ENCODE measurements at places on chromosomes 4 and X.

- DNase-seq, result no peak
Measured at GRCh38 chrX:107562482-107562881, 65.8 kb upstream of the PRPS1 start.

GRCh38 chrX:23668335-23668734 is 1.0 kb downstream of the PRDX4 start:
- no peak for DNase-seq

- DNase-seq, result no peak
Measured at GRCh38 chr4:93842601-93843252, 14.2 kb downstream of the ATOH1 start.

GRCh38 chrX:125628435-125628834 is 308.8 kb downstream of the TEX13C start:
- no peak for DNase-seq

DNA sequence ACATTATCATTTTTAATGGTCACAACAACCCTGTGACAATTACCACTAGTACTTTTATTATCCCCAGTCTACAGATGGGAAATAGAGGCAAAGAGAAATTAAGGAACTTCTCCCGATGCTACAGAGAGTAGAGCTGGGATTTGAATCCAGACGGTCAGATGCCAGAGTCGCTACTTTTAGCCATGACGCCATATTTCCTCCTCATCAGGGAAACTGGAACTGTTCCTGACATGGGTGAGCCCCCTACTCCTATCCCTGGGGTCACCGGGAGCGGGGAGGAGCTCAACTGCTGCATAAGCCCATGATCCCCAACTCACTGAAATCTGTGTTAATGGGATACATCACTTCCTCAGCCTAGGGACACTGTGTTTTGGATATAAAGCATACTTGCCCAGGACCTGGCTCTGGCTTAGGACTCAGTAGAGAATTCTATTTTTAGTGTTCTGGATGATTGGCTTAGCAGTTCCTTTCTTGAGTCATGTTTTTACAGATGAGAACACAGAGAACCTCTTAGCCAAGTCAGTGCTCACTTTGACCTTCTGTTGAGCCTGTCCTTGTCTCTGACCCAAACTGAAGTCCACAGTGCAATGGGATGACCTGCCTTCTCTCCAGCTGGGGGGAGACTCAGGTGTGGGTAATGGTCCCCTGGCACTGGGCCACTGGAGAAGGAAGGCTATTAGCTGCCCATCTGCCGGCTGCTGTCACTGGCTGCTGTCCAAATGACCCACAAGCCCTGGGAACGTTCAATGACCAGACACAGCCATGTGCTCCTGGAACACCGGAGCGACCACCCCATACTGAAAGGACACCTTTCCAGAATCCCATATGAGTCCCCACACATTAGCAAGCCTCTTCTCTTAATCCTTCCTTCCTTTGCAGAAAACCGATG is 90.8 kb upstream of the SHISA3 start:
- DNase-seq, result no peak

DNA sequence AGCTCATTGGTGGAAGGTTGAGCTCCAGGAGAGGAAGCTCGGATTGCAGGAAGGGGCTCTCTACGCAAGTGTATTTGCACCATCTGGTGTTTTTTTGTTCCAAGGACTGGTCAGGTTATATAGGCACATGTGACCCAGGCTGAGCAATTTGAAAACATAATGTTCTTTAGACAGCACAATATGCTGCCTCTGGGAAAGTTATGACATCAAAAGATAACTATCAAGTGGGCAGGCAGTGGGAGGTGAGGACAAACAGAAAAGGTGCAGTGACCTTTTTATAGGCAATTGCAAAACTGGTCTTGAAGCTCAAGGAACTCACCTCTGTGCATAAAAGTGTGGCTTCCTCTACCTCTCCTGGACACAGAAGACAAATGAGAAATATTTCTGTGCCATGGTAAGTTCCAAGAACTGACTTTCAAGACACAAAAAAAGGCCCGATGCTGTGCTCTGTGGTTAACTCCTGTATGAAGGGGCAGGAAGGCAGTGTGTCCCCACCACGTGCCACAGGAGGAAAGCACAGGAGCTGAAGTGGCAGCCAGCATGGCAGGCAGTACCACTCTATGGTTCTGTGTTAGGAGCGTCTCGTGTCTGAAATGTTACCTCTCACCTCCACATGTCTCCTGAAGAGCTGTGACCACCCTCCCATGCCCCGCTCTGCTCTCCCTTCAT is 128.6 kb downstream of the SHROOM3 start:
- no peak for DNase-seq

GRCh38 chrX:74251006-74251930 is 52.7 kb upstream of the ZCCHC13 start:
- DNase-seq, result no peak

GRCh38 chr4:143390764-143391163 is 54.1 kb downstream of the GAB1 start:
- no peak for DNase-seq

DNA sequence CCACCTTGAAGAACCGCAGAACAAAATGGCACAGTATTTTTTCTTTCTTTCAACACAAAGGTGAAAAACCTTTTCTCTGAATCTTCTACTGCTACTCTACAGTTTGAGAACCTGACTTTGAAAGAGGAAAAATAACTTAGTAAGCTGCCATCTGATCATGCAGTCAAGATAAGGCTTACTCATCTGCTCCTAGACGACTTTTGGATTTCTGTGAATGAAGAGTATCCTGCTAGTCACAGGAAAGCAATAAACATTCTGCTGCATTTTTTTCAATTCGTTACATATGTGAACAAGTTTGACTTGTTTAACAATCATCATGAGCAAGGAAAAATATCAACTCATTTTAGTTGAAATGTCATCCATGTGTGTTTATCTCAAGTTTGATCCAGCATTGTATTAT is 25.2 kb downstream of the TIGD2 start:
- no peak for DNase-seq

- DNase-seq, result no peak
Measured at GRCh38 chr4:168600796-168601583, 104.1 kb downstream of the PALLD start.

DNA sequence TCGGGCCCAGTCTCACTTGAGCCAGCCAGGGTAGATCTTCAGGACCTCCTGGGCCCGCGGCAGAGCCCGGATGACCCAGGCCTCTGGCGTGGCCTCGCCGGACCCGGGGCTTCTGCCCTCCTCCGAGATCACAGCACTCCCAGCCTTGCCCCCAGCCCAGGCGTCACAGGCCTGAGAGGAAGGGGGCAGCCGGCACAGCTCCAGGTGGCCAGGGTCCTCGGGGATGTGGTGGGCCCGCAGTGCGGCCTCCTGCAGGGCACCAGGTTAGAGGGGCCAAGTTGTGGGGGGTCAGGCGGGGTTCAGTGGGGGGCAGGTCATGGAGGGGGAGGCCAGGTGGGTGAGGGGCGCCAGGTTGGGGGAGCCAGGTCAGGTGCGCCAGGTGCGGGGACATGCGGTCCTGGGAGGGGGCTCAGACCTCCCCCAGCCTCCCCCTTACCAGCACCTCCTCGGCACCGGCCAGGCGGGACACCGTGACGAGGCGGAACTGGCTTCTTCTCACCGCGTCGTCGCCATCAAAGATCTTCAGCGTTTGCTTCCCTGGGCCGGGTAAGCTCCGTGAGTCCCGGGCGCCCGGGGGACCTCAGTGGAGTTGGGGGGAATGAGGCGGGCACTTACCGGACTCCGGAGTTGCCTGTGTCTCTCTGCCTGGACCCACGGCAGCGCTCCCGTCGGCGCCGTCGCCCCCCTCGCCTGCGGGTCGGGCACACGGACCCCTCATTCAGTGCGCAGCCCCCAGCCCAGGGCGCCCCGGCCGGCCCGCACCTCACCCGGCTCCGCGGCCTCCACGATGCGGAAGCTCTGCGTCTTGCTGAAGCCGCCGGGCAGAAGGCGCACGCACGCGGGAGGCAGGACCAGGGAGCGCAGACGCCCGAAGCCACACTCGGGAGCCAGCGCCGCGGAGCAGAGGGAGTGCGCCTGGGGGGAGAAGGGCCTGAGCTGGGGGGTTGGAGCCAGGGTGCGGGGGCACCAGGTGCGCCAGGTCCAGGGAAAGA is 6.0 kb downstream of the DGKQ start:
- DNase-seq, result no peak

DNA sequence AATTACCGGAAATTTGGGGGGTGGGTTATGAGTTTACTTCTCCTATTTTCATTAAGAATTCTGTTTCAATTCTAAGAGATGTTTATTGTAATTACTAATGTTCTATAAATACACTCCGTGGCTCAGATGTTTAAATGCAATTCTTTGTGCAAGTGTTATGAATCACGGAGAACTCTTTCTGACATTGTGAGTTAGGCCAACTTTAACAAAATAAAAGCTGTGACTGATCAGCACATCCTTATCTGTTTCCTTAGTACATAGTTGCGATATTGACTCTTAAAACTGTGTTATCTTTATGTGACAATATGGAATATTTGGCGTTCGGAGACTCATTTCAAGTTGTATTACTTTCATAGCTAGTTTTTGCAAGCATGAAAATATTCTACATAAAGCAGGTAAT is 902 bp downstream of the KLHL4 start:
- no peak for DNase-seq

GRCh38 chr4:177100307-177100706 is 209.4 kb upstream of the NEIL3 start:
- DNase-seq, result no peak

DNA sequence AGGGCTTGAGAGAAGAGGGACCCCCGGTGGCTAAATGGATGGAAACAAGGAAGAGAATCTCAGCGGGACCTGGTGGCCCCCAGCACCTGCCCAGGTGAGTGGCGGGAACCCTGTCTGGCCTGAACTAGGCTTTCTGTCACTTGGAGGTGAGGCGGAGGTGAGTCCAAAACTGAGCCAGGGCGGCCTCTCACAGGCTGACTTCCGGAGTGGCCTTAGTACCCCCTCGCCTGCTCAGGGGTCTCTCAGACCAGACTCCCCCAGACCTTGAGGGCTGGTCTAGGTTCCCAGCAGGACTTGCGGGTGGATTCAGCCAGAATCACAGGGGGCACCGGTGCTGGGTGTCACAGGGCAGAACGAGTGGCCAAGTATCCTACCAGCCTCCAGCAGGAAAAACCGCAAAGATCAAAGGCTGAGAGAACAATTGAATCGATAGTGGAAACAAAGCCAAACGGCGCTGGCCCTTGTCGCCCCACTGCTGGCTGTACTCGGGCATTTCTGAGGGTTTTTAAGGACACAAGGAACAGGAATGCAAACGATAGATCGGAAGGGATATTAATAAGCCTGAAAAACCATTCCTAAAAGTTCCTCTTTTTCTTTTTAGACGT is 67.8 kb downstream of the WFS1 start:
- DNase-seq, result no peak

DNA sequence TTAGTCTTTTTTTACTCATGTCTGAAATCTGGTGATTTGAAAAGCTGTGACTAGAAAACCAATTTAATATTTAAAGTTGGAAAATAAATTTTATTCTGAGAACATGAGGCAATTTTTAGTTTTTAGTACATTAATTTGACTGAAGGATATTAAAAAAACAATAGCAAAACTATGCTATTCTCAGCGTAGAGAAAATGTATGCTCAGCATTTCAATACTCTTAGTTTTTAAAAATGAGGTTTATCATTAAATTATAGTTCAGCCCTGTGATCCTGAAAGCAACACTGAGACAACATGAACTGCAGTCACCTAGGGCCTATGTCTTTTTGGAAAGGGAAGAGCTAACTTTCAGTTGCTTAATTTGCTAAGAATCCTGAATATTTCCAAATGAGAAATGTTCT is 9.5 kb downstream of the GALNT7 start:
- no peak for DNase-seq

DNA sequence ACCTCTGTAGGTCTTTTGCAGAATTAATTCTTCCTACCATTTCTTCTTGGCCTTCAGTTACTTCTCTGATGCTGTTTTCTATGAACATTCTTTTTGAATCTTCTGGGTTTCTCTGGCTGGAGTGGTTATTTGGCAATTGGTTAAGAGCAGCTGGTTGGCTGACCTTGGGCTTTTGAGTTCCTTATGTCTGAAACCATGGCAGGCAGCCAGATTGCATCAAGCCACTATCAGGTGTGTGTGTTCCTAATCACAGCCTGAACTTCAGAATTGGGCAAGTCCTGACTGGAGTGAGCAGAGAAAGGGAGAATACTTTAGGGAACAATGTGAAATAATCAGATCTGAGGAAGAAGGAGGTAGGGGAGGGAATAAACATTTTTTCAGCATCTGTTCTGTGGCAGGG is 90.2 kb downstream of the ARHGAP10 start:
- DNase-seq, result no peak

GRCh38 chrX:4263030-4263803 is 549.8 kb upstream of the PRKX start:
- no peak for DNase-seq

DNA sequence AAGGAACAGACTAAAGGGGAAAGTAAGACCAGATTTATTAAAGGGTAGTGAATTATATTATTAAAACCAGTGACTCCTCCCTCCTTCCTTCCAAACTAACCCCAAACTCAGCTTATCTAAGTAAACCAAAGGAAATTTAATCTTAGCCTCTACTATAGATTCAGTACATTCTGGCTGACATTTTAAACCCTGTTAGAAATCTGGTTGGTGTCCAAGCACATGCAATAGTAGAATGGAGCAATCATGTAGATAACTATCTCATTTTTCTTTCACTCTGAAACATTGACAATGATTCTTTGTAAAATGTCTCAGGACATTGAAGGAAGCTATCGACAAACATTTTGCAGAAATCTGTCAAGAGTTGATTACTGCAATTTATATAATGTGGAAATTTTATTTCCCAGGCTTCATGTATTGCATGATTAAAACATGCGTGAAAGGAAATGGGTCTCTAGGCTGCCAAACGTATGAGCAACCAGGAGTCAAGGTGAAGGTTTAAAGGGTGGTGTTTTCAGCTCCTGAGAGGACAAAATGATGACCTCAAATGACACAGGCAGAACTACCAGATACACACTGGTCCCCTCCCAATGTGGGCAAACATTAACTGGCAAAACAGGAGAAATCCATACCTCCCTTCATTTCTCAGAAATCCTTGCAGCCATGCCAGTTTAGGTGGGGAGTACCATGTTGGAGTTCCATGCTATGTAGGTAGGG is 58.2 kb upstream of the RBM47 start:
- DNase-seq, result no peak

DNA sequence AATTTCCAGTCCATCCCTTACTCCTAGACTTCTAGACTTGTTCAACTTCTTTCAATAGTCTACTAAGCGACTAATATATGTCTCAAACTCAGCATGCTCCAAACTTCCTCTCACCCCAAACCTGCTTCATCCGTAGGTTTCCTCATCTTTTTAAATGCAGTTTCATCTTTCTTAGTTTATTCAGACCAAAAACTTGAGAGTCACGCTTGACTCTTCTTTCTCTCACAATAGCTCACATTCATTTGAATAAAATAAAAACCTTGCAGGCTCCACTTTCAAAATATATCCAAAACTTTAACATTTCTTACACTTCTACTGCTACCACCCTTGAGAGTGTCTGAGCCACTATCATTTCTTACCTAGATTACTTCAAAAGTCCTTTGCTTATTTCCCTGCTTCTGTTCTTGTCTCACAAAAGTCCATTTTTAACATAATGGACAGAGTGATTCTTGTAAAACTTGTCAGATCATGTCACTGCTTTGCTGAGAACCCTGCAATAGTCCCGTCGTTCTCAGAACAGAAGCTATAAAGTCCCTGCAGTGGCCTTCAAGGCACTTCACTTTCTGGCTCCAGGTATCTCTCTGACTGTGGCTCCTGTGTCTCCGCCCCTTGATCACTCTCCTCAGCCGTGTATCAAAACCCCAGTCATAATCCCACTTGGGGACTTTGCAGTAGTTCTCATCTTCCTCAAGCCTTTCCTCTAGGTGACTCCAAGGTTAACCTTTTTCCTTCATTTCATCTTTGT is 167.6 kb downstream of the ARHGAP24 start:
- no peak for DNase-seq
